T follicular helper cell (primary cell): ENCODE measurements at places on chromosomes 2 and 18.

DNA sequence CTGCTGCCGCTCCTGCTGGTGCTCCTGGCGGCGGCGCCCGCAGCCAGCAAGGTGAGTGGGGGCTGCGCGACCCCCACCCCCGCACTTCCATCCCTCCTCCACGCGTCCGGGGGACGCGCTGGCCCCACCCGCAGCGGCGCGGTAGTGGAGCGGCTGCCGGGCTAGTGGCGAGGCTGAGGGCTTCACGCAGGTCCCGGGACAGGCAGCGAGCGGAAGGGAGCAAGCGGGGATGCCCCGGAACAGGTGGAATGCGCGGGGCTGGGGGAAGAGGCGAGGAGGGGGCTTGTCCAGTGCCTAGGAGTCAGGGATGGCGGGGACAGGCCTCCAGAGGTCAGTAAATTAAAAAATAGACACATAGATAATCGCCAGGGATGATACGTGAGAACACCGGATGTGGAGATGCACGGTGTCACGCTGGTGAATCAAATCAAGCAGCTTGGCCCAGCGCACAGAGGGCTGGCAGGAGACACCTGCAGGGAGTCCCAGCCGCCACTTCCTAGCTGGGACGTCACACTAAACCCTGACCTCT lies 403 bp downstream of the COL4A3 start:
- no peak for DNase-seq

DNA sequence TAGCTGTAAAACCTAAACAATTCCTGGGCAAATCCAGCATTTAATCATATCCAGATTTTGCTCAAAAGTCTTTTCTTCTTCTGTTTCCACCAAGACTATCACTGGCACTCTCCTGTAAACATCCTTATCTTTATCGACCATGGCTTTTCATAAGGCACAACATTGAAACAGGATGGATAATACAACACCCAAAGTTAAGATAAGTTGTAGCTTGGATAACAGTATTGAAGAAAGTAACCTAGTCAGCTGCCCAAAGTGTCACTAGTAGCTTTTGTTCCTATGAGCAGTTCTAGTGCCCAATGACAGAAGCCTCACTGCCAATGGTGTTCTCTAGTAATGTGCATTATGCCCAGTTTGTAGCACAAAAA lies 22.3 kb downstream of the CCBE1 start:
- no peak for DNase-seq

- no peak for DNase-seq
These were observed 143.1 kb downstream of the FAM161A start for GRCh38 chr2:61710711-61711110.

- DNase-seq, result no peak
These were observed 25.3 kb downstream of the TMEM127 start for GRCh38 chr2:96240341-96241038.

DNA sequence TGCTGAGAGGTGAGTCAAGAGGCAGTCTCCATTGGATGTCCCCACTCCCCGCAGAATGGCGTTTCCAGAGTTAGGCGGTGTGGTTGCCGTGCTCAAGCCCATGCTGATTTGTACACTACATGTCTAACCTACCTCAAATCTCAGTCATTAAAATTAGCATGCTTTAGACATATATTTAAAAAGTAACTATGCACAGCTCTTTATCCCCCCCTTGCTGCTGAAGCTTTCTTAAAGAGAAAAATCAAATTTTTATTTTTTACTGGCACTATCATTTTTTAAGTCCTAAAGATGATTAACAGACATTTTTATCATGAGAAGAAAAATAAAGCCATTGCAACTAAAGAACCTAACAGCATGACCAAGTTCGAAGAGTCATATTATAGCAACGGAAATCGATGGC lies 42.9 kb downstream of the BOLA3 start:
- no peak for DNase-seq

- no peak for DNase-seq
These were observed 815.5 kb downstream of the EPHA4 start for GRCh38 chr2:220756653-220757052.

DNA sequence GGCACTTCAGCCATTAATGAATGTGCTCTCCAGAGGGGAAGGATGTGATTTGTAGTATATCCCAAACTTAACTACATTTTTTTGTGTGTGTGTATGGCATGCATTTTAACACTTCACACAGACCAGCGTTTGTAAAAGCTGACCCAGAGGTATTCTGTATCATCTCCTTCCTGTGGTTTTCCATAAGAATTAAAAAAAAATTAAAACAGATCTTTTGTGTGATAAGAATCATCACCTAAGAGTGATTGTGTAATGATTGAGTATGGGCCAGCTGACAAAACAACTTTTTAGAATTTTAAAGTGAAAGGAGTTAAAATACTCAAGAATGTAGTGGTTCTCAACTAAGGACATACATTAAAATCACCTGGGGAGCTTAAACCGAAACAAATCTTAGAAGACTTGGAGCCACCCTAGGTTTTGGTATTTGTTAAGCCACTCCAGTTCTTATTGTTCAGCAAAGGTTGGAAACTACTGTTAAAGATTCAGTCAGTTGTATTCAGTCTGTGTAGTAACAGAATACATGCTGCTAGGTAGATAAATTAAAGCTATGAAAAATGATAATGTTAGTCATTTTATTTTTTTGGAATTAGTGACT lies 120.1 kb downstream of the HAUS1 start:
- DNase-seq, result no peak

DNA sequence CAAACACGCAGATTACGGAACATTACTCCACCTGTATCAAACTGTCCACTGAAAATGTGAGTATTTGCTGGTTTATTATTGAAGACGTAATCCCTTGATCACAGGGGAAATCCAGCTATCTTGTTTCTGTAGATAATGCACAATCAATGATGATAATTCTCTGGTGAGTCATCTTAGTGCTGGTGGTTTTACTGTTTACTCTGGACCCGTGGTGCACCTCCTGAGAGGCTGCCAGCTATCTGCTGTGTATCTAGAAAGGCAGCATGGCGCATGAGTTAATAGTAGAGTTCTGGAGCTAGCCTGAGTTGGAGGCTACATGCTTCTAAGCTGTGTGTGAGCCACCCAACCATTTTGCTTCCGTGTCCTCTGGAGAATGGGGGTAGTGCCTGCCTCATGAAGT lies 6.5 kb downstream of the NCAPH start:
- no peak for DNase-seq

DNA sequence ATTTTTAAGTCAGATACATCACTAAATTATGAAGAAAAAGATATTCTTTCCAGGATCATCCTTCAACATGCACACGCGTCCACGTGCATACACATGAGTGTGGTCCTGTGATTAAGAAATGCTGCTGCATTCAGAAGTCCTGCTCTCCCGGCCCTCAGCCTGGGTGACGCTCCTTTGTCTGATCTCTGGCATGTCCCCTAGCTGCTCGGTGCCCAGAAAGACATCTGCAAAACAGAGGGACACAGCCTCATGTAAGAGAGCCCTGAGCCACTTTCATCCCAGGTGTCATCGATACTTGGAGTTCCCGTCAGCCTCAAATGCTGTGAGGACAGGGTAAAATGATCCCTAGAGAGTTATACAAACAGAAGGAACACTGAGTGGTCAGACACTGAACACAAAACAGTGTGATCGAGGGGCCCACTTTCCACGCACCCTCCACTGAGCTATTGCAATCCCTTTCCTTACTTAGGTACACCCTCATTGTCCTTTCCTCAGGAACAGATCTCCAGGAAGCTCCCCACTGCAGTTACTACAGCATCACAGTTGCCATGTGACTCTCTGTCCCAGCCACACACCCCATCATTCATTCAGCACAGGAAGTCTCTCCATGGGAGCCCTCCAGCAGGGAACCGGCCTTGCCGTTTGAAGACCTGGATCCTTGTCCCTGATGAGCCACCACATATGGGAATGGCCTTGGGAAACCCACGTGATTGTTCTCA lies 32.1 kb downstream of the CRACDL start:
- DNase-seq, result no peak

DNA sequence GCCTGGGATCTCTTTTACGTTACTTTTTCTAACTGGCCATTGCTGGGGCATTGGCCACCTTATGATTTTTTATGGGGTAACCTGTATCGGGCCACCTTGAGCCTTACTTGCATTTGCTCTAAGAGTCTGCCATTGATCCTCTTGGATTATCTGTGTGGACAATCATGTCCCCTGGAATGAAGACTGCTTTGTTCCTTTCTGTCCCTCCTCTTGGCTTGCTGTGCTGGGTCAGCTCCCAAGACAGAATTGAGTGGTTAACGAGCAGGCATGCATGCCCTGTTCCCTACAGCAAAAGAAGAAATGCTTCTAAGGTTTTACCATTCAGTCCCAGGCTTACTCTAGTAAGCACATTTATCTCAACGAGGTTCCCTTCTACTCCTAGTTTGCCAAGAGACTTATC lies 46.3 kb downstream of the MAL start:
- DNase-seq, result no peak

DNA sequence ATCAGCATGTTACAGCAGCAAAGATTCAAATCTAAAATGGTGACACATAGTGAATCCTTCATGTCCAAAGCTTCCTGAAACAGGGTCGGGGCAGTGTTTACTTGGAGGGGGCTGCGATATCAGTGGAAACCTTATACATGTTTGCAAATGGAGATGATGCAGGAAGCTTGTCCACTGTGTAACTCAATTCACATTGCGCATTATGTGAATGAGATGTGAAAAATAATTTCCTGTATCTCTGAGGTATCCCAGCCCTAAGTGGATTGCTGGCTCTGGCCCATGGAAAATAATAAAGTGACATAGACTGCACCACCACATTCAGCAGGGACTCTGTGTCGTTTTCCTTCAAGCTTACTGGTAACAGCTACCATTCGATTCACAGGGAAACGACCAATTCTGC lies 505.5 kb downstream of the GALR1 start:
- DNase-seq, result no peak

DNA sequence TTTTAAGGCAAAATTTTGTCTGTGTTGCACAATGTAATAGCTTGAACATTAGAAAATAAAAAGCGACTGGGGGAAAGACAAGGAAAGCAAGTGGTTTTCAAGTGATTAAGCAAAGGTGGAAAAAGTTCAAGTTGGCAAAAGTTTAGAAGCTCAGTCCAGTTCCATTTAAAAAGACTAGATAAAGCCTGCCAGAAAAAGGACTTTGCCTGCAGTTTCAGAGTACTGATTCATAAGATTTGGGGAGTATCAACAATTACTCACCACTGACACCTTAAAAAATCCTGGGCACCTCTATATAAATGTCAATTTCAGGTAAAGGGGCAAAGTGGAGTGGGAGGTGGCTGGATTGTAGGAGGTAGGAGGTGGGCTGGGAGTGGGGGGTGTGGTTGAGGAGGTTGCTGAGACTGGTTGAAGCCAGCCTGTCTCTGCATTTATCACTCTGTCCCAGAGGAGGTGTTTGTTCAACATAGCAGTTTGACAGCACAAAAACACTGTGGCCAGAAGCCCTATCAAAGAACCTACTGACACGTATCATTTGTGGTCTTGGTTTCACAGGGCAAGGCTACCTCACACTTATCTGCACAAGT lies 14.6 kb downstream of the ZEB2 start:
- DNase-seq, result no peak

DNA sequence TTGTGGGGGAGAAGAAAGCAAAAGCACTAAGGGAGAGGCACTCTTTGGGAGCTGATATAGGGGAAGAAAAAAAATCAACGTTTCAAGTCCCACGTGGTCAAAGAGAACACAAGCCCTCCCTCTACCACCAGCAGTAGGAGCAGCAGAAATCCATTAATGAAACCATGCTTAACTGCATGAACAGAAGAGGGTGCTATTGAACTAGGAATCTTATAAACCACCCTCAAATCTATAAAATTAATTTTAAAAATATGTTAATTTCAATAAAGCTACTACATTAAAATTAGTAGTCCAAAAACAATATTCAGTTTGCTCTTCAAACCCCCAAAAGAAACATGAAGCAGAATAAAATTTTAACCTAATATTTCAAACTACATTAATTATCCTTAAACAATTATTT lies 147.8 kb downstream of the TMEM18 start:
- DNase-seq, result no peak

- no peak for DNase-seq
These were observed 614.0 kb downstream of the SLC4A3 start for GRCh38 chr2:220241423-220241822.

- DNase-seq, result no peak
These were observed 244.8 kb downstream of the IKZF2 start for GRCh38 chr2:212906620-212907019.

- no peak for DNase-seq
These were observed 279.8 kb downstream of the EIPR1 start for GRCh38 chr2:3097804-3098203.

DNA sequence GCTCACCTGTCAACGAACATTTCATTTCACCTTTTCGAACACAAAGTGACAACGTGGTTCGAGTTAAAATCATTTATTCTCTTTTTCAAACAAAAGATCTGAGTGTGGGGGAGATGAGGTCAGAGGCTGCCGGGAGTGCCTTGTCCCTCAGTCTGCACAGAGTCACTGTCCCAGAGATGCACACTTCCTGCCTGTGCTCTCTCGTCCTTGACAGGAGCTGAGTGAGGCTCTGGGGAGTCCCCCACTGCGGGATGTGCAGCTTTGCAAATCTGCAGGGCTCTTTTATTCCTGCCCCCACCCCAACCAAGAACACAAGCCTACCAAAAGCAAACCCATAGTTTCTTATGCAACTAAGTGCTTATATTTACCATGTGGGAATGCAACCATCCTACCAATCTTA lies 497.8 kb downstream of the EIPR1 start:
- DNase-seq, result no peak

DNA sequence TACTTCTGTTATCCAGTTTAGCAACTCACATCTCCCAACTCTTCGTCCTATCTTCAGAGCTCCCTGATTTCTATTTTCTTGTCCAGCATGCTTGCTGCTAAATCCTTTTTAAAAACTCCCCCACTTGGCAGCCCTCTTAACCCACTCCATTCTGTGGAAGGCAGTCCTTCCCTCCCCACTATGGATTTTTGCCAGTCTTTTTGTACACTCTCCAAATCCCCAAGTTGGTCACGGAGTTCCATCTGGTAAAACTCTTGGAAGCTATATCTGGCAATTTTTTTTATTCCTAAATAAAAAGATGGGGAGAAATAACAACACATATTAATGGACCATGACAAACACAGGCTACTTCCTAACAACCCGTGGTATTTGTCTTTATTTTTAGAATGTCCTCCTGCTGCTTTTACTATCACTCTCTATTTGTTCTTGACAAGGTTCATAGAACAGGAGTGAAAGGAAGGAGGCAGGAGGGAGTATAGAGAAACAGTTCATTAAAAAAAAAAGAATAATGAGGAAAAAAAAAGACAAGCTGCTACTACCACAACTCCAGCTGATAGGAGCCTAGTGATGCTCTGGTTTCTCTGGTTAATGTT lies 120.0 kb upstream of the THSD7B start:
- DNase-seq, result no peak
